ENCODE measurements at places on chromosomes 7 and 10.

GRCh38 chr10:131678171-131678570 is 222.6 kb upstream of the PPP2R2D start:
- no peak for DNase-seq

GRCh38 chr7:155863721-155864151 is 51.5 kb upstream of the SHH start:
- DNase-seq = no peak

- no peak for DNase-seq
Observed at GRCh38 chr7:158277219-158278141, 310.1 kb downstream of the PTPRN2 start.

DNA sequence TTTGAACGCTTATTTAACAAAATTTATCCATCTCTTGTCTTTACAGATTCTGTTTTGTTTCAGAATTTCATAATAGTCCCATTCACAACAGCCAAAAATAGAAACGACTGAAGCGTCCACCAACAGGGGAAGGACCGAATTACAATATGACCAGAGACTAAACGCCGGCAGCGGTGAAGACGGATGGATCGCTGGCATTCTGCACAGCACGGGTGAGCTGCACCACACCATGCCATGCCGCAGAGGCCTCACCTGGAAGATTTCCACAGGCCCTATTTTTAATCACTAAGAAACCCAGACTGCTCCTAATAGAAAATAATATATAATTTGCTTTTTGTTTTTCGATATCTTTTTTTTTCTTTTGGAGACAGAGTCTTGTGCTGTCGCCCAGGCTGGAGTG is 91.0 kb downstream of the ELFN1 start:
- no peak for DNase-seq

DNA sequence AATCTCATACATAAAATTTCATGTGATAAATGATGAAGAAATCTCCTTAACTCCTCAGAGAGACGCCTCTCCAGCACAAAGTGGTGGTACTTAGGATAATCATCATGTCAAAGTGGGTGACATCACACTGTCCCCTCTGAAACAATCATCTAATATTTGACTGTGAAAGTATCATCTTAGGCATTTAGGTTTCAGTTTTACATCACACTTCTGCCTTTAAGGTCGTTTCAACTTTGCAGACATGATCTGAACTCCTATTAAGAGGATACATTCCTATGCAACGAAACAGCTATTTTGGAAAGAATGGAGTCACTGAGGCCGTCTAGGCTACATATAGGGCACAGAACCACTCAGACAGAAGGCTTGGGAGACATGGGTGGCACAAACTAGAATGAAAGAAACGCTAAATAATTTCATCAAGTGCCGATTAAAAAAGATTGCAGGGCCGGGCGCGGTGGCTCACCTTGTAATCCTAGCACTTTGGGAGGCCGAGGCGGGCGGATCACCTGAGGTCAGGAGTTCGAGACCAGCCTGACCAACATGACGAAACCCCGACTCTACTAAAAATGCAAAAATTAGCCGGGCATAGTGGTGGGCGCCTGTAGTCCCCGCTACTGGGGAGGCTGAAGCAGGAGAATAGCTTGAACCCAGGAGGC is 2.0 kb downstream of the VOPP1 start:
- DNase-seq = peak; percentile 74

- no peak for DNase-seq
Observed at GRCh38 chr10:35704401-35704800, 62.3 kb upstream of the FZD8 start.

DNA sequence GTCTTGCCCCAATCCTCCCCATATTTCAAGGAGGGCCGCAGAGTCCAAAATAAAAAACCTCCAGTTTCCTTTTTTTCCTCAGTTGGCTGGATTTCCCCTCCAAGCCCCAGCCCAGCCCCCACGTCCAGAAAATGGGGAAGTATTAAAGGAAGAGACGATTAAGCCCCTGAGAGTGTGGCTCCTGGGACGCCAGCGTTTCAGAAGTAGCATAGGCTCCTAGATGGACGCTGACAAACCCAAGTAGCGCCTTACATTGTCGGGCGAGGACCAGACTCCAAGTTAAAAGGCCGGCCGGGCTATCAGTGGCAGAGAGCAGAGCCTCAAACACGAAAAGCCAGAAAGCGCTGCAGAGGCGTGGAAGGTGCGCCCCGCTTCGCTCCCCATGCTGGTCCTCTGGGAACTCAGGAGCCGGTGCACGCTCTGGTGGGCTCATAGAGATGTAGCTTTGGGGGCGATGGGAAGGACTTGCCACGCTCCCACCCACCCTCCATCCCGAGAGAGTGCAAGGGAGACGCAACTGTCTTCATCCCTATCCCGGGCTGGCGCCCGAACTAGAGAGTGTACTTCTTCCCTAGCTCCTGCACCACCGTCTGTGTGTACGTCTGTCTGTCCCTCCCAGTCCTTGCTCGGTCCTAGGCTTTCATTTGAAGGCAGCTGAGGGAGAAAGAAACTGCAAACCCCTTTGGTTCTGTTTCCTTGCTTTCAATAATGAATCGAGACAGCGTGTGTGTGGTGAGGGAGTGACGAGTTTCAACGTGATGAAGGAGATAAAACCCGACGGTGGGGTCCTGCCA is 6.3 kb upstream of the EMX2 start:
- DNase-seq = no peak

GRCh38 chr10:66180581-66181318 is 745.1 kb upstream of the LRRTM3 start:
- DNase-seq = peak; percentile 61

DNA sequence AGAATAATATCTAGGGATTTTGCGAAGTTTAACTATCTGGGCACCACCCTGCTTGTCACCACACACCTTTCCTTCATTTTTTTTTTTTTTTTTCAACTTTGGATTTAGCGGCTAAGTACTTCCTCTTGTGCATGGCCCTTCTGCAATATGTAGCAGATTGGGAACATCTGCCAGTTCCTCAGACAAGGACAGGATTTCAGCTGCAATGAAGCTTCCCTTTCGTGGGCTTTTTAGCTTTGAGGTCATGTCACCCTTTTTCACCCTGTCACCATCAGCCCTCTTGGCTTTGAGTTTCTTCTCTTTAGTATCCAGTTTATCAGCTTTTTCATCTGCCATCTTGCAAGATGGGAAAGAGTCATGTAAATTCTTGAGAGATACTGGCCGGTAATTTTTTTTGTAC is 81.6 kb upstream of the ETV1 start:
- DNase-seq = no peak

DNA sequence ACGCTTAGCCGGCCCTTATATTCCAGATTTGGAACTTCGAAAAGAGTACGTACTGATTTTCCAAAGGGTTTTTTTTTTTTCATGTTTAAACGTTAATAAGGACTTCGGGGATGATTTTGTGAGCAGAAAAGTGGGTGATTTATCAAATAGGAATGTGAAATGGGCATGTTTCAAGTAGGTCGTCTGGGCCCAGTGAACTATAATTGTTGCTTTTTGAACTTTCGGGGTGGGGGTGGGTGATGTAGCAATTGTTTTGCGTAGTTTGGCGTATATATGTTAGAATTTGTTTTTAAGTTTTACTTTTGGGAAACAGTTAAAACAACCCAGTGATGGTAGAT is 299 bp upstream of the PBLD start:
- no peak for DNase-seq

DNA sequence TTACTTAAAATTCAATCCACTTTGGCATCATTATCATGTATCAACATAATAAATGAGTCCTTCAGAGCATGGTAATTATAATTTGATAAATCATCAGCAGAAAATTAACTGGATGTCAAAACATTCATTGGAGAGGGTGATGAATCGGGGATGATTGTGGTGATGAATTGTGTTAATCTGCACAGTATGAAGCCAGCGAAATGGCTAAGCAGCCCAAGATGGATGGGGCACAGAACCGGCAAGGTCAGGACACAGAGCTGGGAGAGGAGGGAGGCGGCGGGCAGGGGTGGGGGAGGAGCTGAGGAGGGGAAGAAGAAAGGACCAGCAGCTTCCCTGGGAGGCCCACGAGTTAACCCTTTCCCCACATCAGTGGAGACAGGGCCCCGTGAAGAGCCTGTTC is 536.1 kb downstream of the LRMDA start:
- DNase-seq = no peak

- no peak for DNase-seq
Observed at GRCh38 chr7:11846361-11846955, 14.5 kb upstream of the THSD7A start.

GRCh38 chr10:123912871-123913270 is 21.3 kb upstream of the CPXM2 start:
- no peak for DNase-seq

DNA sequence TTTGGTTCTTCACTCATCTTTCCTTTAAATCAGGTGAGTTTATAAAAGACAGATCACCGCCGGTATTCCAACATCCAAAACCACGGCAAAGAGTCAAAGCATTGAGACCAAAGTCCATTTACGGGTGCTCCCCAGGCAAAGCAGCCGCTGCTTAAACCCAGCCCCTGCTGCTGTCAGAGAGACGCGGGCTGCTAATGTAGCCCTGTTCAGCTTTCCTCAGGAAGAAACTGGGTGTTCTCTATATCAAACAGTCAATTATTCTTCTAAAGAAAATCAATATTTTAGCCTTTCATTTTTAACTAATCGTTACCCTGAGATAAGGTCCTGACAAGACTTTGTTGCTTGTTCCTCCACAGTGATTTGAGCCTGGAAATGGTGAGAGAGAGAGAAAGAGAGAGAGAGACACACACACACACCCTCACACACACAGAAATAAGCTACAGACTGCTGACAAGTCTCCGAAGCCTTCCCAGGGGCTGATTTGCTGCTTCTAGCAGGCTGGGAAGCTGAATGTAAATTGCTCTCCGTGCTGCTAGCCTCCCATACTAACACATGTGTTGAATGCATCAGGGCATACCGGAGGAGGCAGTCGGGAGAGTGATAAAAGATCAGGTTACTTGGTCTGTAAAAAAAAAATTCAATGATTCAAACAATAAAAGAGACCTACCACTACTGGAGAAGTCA is 183.0 kb upstream of the ANK3 start:
- DNase-seq = peak; percentile 78

DNA sequence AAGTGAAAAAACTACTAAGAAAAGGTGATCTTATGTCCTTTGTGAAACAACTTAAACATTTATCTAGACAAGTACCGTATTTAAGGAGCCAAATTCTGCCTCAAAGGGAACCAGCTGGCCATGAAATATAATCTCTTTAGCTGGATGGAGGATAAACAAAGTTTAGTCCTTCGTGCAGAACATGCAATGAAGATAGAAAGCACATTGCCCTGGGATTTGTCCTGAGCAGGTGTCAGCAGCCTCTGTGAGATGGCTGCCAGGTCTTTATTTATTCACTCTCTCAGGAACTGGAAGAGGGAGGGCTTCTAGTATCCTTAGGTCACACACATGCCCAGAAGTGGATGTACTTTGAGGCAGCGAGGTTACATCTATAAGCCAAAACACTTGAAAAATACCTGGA is 57.4 kb upstream of the CASD1 start:
- no peak for DNase-seq

DNA sequence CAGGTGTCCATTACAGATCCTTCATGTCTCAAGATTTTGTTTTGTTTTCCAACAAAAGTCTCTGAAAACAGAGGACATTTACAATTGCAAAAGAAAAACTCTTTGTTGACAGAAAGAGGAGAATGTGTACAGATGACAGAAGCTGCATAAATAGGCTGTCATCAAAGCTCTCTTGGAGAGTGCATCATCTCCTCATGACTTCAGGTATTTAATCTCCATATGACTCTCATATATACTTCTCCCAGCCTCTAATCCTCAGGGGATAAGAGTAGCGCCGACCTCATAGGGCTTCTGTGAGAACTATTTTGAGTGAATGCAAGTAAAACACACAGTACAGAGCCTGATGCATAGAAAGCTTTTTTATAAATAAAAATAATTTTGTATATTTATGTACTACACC is 48.1 kb upstream of the SEPTIN7 start:
- DNase-seq = no peak

GRCh38 chr7:118281196-118281595 is 56.7 kb downstream of the ANKRD7 start:
- DNase-seq = no peak

Measured in activated CD4-positive, alpha-beta T cell treated with anti-CD3 and anti-CD28 coated beads, Interleukin-10, Interleukin-2, amounts not matched to agents 100 ng/mL and 50 ng/mL, durations not matched to agents 16 hours and 8 hours (primary cell).